Thoracic aorta (tissue), 2 donors: ENCODE measurements at places on chromosomes 2 and 18. TPM values are rescaled to one million over a fixed set of nuclear protein-coding genes. Genes with fewer than 3 reads are reported as not detected.

The SERPINB2 gene
- total RNA-seq, result 9.3 TPM

The RESP18 gene
- not detected for total RNA-seq

GRCh38 chr2:130387071-130387400 is 31.2 kb downstream of the PTPN18 start:
- DNase-seq, result no peak

DNA sequence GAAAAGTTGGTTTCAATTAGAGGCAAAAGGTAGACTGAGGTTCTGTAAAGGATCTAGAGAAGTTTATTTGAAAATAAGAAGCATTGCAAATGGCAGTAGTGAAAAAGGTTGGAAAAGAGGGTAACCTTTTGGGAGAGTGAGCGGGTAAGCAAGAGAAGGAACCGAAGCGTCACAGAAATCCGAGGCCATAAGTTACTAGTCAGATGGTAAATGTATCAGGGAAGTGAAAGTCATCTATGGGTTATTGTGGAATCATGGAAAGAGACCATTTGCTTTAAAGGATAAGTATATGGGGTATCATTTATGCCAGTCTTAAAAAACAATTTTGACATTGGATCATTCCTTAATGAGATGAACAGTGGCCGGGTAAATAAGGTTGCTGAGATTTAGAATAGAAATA is 30.5 kb downstream of the EML4 start:
- no peak for DNase-seq

GRCh38 chr2:173150087-173150486 is 74.4 kb downstream of the MAP3K20 start:
- no peak for DNase-seq

The HOXD8 gene
- 11.2 TPM for total RNA-seq

DNA sequence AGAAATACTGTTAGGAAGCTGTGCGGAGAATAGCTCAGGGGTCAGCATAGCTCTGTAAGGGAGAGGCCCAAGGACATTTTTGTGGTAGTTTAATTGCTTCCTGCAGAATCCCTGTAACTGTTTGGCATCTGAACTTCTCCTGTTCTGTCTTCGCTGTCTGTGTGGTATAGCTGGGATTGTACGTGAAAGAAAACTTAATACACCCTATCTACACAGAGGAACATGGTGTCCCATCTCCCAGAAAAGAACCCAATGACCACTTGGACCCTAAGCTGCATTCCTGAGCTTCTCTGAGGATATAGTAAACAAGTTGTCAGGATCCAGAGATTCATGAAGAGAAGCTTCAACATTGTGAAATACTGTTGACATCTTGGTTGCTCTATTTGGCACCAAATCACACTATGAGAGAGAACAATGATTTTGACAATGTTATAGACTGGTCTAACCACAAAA is 81.3 kb downstream of the CDC42EP3 start:
- no peak for DNase-seq

GRCh38 chr2:171293661-171294060 is 133.0 kb upstream of the TLK1 start:
- DNase-seq, result no peak

The DHX57 gene
- total RNA-seq, result 50.4 TPM

GRCh38 chr2:234975611-234976010 is 23.8 kb downstream of the SH3BP4 start:
- DNase-seq, result no peak

- DNase-seq, result no peak
Measured at GRCh38 chr18:75173125-75173432, 35.9 kb downstream of the PTGR3 start.

DNA sequence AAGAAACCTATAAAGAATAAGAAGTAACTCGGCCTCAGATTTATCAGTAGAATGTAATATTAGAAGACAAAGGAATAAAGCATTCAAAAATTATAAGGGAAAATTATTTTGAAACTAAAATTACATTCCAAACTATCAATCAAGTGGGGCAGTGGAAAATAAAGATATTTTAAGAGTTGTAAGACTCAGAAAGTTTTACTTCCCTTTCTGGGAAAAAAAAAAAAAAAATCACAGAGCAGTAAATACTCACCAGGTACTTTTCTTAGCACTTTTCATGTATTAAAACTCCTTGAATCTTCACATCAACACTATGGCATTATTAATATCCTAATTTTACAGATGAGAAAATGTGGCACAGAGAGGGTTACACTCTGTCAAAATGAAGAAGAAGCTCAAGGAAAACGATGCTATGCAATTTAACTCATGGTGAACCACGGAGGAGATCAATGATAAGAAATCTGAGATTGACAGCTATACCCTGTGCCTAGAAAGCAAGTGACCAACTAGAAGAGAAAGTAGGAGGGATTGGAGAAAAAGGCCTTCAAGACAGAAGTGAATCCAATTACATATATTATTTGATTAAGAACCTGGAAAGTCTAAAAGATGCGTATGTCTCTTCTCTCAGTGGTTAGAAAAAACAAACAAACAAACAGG is 238.9 kb upstream of the ID2 start:
- no peak for DNase-seq
